ENCODE measurements at places on chromosomes 7 and 10.

DNA sequence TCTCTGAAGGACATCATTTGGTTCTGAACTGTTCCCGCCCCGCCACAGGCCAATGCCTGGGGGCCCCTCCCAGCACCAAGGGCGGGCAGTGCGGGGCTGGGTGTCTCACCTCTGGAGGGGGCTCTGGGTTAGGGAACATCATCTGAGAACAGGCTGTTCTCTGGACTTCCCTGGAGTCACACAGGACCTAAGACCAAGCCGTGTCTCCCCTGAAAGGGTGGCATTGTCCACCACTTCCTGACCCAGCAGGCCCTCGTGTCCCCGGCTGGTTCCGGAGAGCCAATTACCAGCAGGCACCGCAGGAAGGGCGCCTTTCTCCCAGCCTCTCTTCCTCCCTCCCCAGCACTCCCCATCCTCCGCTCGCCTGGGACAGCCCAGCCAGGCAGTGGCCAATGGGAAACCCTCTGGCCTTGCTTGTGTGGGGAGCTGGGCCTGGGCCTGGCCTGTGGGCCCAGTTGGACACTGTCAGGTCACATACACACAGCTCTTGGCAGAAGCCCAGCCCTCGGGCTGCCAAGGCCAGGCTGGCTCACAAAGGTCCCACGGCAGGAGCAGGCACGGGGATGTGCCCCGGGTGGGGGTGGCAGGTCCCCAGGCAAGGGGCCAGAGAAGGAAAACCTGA, 119.5 kb downstream of the SPDYE5 start:
- no peak for DNase-seq

- no peak for DNase-seq
These were observed 79.8 kb downstream of the PFKFB3 start for GRCh38 chr10:6282454-6282958.

DNA sequence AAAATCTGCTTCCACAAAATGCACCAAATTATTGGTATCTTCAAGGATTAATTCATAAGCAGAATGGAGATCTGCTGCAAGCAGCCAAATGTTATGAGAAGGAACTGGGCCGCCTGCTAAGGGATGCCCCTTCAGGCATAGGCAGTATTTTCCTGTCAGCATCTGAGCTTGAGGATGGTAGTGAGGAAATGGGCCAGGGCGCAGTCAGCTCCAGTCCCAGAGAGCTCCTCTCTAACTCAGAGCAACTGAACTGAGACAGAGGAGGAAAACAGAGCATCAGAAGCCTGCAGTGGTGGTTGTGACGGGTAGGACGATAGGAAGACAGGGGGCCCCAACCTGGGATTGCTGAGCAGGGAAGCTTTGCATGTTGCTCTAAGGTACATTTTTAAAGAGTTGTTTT, 12.1 kb downstream of the IFIT3 start:
- DNase-seq, result no peak

DNA sequence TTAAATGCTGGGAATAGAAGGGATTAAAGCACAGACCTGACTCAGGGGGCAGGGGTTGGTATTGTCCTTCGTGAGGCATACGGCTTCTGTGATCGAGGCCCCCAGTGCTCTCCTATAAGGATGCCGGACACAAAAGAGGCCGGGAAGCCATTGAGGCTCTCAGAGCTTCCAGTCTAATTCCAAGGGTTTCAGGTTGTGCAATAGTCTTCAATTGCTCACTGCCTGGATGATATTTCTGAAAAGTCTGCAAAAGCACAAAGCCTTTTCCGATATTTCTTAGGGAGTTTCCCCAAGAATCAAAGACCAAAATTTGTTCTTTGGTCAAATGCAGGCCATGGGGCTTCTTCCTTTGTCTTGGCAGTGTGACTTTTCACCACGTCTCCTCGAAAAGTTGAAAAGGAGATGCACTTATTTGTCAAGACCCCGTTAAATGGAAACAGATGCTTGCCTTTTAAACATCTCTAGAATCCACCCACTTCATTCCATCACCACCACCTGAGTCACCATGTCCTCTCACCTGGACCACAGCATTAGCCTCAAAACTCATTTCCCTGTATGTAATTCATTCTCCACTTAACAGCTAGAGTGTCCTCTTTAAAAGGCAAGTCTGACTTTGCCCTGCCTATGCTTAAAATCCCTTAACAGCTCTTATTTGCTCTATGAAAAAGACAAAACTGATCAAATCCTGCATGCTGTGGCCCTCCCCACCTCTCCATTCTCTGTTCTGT, 134.8 kb upstream of the NAMPT start:
- no peak for DNase-seq

- DNase-seq, result no peak
These were observed 193.4 kb upstream of the PDE1C start for GRCh38 chr7:32263611-32264010.

DNA sequence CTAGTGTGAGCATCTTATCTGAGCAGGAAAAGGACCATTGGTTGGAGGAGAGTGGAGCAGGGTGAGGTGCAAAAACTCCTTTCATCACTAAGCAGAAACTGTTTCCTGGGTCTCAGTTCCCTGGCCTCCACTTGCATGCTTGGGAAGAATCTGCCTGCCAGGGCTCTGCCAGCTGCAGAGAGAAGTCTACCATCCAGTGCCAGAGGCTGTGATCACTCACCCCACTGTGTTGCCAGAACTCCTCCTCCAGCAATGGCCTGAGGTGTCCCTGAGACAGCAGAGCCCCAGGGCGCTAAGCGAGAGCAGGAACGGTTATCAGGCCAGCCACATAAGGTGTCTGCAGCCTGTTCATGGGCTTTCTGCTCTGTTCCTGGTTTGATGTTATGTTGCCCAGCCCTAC, 991.4 kb downstream of the CCSER2 start:
- DNase-seq, result no peak
